Fibroblast of skin of left biceps (primary cell): ENCODE measurements at places on chromosomes 1 and 21.

DNA sequence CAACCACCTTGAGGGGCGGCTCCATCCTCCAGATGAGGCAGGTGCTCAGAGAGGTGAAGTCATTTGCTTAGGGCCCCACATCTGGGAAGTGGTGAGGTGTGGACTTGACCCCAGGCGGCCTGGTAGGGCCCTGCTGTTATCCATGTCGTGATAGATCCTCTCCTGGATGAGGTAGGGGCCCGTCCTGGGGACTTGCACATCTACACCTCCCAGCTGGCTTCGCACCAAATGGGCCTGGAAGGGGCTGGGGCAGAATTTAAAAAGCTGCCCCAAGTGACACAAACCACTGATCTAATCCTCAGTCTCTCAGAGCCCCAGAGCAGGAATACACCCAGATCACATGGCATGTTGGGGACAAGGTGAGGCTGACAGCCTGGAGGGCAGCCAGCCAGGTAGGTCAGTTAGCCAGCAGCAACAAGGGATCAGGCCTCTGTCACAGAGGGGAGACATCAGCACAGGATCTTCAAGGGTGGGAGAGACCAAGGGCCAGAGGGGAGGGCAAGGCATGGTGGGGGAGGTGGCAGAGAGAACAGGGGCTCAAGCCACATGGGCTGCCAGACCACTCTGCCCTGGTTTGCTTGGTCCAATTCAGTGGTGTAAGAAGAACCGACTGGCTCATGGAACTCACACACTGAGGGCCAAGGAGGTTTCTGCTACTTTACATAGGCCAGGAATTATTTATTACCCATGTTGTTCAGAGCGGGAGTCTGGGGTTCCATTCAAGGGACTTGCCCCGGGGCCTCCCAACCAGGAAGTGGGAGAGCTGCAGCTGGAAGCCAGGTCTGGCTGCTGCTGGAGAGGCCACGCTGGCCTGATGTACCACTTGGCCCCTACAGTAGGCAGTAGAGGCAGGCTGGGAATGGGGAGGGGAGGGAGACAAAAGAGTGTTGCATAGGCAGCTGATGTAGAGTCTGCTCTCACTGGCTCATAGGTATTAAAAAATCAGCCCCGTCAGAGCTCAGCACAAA is 12.1 kb downstream of the LRP8 start:
- no peak for DNase-seq

DNA sequence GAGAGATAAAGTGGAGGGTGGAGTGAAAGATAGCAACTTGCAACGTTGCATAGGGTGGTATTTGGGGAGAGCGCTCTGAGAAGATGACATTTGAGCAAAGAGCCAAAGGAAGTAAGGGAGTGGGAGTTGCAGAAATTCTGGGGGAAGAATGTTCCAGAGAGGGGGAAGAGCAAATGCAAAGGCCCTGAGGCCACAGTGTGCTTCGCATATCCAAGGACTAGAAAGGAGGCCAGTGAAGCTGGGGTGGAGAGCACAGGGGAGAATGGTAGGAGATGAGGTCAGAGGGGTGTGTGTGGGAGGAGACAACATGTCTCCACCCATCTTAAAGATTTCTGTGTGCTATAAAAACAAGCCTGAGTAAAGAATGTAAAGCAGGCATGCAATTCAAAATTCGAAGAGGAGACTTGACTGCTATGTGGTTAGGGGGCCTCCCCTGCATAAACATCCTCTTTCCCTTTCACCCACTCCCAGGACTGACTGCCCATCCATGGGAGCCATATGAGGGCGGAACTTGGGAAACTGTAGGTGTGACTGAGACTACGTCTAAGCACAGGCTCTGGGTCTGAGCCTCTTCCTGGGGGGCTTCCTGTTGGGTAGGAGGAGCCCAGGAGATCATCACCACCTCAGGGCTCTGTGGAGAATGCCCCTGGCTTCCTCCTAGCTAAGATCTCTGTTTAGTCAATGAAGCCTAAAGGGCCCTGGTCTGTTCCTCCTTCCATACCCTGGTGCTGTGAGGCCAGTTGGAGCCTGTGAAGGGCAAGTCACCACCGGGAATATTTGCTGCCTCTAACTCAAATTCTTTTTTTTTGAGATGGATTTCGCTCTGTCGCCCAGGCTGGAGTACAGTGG is 2.9 kb upstream of the CLIC4 start:
- DNase-seq: no peak

DNA sequence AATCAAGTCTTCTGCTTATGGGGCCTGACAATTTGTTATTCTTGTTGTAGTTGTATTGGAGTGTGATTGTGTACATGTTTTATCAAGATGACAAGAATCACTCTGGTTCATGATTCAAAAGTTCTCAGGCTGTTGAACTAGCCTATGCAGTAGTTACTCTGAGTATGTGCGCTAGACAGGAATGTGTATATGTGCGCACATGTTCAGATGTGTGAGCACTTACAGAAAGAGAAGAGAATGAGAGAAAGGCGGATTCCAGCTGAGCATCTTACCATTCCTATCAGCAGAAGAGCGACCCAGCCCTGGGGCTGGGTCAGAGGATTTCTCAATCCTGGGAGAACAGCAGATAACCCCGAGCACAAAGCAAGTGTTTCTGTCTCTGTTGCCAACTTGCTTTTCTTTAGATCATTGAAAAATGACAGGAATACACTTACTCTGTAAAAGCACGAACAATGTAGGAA is 110.8 kb upstream of the HOOK1 start:
- DNase-seq: no peak

DNA sequence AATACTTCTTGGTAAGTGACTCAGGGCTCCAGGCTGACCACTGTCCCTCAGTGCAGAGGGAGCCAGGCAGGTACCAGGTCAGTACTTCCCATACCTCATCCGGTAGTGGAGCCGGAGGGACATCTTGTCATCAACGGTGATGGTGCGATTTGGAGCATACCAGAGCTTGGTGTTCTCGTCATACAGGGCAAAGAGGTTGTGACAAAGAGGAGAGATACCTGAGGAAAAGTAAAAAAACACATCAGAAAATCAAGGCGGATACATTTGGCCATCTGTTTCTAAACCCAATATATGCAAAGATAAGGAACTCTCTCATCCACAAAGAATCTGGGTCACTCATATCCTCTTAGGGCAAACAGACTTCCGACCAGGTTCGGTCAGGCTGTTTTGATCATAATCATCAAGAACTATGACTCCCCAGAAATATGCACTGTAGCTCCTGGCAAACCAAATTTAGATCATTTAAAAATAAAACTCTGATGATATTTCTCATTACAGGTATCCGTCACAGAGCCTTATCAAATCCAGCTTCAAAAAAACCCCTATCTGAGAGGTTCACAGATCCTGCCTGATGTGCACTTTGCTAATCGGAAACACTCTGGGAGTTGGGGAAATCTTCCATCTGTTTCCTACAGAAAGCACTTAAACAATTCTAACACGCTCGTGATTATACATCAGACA is 87.3 kb downstream of the JAK1 start:
- no peak for DNase-seq

- DNase-seq: no peak
Observed at GRCh38 chr1:54571326-54571725, 23.3 kb downstream of the ACOT11 start.

GRCh38 chr1:240618946-240619345 is 7.0 kb upstream of the GREM2 start:
- no peak for DNase-seq

GRCh38 chr1:37092937-37093336 is 58.6 kb upstream of the GRIK3 start:
- no peak for DNase-seq

DNA sequence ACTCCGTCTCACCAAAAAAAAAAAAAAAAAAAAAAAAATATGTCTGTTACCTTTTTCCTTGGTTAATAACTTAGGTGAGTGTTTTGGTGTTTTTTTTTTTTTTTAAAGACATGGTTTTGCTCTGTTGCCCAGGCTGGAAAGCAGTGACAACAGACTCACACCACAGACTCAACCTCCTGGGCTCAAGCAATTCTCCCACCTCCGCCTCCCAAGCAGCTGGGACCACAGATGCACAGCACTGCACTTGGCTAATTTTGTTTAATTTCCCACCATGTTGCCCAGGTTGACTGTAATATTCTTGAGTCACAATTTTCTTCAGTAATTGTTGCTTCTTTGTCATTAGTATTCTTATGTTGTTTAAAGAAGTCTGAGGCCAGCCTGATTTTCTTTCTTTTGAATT is 149.2 kb upstream of the SYT6 start:
- no peak for DNase-seq

- no peak for DNase-seq
Observed at GRCh38 chr1:97091679-97092078, 370.1 kb downstream of the PTBP2 start.

DNA sequence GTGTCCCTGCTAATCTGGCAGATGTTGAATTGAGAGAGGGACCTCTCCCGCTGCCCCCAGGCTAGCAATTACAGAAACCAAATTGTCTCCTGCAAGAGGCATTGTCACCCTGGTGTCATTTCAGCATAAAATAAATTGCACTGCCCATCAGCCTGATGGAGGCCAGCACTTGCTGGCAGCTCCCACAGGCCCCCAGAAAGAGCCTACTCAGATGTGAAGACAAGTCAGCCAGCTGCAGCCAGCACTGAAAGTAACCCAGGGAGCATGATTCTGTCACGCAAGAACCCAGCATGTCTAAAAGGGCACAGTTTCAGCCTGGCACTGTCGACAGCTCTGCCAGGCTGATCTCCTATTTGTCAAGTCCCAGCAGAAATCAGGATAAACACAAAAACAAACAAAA is 110.3 kb upstream of the CTTNBP2NL start:
- no peak for DNase-seq

GRCh38 chr1:153771261-153771660 is 3.9 kb upstream of the SLC27A3 start:
- no peak for DNase-seq

DNA sequence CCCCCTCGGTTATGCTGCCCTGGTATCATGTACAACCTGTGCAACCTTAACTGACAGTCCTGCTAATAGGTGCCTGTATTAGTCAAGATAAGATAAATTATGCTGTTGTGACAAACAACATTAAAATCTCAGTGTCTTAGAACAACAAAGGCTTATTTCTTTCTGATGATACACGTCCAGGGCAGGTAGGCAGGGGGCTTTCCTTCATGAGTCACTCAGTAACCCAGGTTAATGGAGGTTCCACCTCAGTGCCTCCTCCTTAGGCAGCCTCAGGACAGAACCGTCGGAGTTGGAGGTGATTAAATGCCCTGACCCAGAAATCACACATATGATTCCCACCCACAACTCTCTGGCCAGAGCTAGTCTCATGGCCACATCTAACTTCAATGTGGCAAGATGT is 94.6 kb upstream of the CASZ1 start:
- no peak for DNase-seq

DNA sequence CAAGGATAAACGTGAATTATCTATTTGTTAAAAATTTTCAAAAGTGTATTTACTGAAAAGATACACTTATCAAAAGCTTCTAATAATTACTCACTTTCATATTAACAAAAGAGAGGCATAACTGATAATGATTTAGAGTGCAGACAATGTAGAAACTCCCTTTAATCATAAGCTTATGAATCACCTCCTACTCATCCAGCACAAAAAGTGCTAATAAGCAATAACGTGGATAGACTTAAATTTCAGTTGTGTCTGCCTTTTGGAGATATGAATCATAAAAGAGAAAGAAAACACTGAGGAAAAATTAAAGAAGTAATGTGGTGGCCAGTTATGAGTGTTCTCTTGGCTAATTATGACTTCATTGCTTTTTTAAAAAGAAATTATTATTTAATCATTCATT is 827.6 kb upstream of the B3GALT2 start:
- DNase-seq: no peak

DNA sequence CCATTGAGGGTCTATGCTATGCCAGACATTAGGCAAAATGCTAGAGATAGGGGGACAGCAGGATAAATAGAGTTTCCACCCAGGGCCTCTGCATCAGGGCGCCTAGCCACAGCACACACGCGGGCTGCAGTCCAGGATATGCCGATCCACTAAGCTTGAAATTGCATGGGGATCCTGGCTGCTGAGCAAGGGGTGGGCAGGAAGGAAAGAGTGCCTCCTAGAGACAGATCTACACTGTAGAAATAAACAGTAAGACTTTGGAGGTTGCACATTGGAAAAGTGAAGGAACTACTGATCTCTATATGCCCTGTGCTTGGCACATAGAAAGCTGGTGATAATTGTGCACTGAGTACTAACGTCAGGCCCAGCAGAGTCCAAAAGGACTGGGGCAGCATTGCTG is 411.1 kb downstream of the PRDM2 start:
- no peak for DNase-seq

GRCh38 chr21:25862596-25862995 is 127.8 kb downstream of the GABPA start:
- no peak for DNase-seq

DNA sequence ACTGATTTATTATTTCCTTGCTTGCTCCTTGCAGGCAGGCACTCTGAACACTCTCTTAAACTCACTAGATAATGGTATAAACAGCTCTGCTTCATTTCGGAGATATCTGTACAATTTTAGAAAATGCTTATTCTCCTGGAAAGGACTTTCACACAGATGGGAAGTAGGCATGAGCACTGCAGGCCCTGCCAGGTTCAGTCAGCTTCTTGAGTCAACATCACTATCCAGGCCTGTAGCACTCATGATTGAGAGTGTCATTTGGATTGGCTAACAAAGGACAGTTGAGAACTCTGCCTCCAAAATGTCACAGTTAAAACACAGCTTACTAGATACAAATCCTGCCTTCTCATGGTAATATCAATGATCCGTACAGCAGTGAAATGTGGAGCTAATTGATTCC is 181.9 kb downstream of the CYYR1 start:
- no peak for DNase-seq

- DNase-seq: no peak
Observed at GRCh38 chr1:125080077-125080476, 3895.3 kb downstream of the SRGAP2C start.

GRCh38 chr1:231467986-231468385 is 45.9 kb upstream of the EGLN1 start:
- no peak for DNase-seq
